ENCODE measurements at places on chromosomes 2 and 18.

GRCh38 chr18:48721312-48721711 is 182.5 kb downstream of the CTIF start:
- DNase-seq: no peak

DNA sequence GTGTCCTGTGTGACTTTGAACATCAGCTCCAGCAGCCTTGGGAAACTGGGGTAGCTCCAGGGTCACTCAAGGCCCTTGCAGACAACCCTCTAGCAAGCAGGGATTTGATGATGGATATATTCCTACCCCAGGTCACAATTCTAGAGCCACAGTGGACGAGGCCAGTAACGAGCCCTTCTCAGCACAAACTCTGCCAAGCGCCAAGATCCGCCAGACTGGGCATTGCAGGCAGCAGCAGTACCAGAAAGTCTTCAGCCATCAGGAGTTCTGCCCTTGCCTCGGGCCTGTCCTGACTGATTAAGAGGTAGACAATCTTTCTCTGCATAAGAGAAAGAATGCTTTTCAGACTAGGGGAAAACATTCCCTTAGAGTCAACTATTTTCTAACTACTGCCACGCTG is 259.1 kb downstream of the FBXO15 start:
- DNase-seq: no peak

DNA sequence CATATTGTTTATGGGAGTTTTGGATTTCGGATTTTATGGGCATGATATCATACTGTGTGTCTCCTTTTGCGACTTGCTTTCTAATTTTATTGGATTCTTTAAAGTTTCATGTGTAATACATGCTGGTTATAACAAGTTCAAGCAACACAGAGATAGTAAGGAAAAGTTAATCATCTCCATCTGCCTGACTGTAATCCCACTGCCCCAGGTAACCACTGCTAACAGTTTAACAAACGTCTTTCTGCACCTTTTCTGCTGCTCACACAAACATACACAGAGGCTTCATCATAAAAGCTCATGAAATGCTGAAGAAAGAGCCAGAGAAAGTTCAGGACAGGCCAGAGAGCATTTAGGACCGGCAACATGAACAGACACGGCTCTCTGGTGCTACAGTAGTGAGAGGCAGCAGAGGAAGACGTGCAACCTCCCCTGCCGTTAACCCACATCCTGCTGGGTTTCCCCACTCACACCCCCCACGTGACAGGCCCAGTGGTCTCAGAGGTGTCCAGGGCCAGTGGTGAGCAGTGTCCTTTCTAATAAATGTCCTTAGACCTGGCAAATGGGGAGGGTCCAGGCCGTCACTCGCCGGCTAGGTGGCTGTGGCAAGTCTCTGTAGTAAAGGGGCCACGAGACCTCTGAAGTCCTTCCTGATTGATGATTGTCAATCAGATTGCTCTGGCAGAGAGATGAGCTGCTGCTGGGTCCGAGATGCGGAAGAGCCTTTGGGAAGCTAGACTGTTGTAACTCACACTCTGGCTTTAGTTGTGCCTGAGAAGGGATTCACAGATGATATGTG is 43.0 kb upstream of the SLC1A4 start:
- peak; percentile 79 for DNase-seq

DNA sequence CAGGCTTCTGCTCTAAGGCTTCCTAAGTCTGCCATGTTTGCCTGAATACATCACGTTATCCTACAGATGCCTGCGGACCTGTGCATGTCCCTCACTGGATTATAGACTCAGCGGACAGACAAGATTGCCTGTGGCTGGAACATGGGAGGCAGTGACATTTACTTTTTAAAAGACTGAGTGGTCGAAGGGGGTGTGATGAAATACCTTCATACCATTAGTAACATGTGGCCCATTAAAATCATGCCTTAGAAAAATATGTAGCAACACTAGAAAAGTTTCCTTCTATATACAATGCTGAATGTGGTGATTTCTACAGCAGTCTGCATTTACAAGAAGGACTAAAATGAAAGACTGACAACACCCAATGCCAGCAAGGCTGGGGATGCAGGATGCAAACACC is 154.4 kb downstream of the ASB1 start:
- DNase-seq: no peak

DNA sequence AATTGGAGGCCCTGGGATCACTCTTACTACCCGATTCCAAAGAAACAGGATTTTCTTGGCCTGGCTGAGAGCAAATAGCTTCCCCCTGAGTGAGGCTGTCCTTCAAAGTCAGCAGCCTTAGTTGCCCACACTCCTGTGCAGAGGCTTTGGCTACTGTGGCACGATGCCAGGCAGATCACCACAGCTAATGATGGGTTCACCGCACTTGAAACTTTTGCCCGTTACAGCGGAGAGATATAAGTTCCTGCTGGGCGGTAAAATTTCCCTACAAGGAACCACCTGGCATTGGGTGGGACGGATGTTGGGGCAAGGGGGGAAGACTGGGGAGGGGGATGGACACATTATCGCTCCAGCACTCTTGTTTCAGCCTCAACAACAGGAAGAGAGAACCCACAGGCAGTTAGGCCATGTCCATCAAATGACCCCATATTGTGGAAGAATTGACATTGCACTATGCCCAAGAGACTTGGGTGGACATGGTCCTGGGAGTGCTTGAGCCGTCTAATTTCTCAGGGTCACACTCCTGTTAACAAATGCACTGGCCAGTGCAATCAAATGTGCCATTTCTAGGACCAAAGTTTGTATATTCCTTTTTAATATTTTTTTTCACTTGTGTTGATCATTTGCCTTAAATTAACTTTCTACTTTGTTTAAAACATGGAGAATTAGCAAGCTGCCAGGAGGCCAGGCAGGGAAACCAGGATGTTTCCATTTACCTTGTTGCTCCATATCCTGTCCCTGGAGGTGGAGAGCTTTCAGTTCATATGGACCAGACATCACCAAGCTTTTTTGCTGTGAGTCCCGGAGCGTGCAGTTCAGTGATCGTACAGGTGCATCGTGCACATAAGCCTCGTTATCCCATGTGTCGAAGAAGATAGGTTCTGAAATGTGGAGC is 4.4 kb downstream of the IL1B start:
- DNase-seq: no peak

DNA sequence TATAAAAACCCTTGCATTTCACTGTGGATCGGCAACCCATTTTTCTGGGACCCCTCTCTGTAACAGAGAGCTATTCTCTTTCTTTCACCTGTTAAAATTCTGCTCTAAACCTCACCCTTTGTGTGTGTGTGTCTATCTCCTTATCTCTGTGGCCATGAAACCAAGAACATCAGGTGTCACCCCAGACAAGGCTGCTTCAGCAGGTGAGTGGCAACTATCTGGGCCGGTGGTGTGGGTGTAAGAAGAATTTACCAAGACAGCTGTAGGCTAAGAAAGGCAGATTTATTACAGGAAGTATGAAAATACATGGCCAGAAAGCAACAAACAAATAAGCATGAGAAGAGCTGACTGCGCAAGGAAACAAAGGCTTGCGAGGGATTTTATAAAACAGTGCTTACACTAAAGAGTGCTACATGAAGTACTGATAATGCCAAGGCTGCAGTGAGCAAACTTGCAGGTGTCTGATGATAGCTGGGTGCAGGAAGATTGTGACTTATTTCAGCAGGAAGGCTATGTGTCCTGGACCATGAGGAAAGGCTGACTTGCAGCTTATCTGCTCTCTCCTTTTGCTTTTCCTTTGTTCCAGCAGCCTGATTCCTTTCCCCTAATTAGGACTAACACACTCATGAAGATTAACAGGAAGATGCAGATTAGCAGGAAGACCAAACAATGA is 421.1 kb downstream of the PTH2R start:
- DNase-seq: no peak

GRCh38 chr2:120927265-120927628 is 191.6 kb downstream of the GLI2 start:
- no peak for DNase-seq

DNA sequence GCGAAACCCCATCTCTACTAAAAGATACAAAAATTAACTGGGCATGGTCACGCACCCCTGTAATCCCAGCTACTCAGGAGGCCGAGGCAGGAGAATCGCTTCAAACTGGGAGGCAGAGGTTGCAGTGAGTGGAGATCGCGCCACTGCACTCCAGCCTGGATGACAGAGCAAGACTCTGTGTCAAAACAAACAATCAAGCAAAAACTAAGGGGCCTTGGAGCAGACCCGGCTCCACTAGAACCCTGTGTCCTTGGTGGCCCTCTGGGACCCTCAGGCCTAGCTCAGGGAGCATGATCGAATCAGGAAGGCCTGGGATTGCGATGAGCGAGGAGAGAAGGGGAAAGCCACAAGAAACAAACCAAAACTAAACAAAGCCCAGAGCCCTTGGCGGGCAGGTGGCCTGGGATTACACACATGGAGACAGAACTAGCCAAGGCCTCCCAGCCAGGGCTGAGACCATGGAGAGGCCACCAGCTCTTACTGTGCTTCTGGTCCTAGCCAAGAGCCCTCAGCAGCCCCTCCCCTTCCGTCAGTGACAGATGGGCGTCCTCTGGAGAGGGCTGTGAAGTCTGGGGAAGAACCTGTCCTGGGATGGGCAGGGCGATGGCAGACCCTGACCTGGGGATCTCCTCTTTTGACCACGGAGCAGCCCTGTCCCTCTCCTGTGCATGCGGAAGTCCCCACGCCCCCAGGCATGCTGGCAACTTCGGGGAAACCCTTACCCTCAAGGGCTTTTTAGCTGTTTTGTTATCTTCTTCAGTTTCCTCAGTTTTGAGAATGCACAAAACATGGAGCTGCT is 27.4 kb upstream of the CATIP start:
- no peak for DNase-seq

GRCh38 chr2:15957881-15958713 is 17.7 kb downstream of the MYCN start:
- DNase-seq: no peak

DNA sequence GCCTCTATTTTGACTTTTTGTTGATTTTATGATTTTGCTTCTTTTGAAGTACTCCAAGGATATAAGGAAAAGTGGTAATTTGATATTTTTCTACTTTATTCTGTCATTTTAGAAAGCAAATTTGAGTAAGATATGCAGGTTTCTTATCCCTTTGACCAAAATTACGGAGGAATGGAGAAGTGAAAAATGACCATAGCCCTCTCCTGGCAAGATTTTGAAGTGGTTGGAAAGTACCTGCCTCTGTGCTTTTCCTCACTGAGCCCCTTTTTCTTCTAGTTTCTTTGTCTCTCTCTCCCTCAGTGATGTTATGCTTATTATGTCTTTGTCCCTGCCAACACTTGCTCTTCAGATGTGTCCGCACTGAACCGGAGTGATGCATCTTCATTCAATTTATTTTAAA is 898.1 kb downstream of the EPHA4 start:
- DNase-seq: no peak

DNA sequence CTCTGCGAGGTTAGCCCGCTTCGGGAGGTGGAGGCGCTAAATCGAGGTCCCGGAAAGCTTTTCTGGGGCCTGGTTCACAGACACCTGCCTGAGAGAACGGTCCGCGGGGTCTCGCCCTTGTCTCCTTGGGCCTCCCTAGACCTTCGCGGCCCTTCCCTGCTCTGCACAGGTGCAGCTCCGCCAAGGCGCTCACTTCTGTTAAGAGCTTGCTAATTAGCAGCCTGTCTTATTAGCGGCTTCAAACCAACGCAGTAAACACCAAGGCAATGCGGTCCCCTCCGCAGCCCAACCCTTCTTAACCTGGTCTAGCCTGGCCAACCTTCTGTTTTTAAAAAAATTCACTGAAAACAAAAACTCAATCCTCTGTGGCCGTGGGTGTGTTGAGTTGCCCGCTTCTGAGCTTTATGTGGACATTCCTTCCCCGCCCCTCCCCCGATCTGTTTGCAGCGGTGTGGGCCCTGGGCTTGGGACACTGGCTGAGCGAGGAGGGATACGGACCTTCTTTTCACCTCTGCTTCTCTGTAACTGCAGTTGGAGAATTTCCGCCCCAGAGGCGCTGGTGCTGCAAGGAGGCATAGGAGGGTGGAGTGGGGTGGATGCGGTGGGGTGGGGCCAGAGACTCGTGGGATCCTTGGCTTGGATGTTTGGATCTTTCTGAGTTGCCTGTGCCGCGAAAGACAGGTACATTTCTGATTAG is 3.4 kb upstream of the HOXD4 start:
- no peak for DNase-seq

- DNase-seq: no peak
These were observed 73.6 kb downstream of the RND3 start for GRCh38 chr2:150413910-150414309.

All from stimulated activated naive CD8-positive, alpha-beta T cell treated with anti-CD3 and anti-CD28 coated beads, Interleukin-15, amount 100 ng/mL, for 72 hours (primary cell).